ENCODE measurements at places on chromosomes 16 and 17. TPM values are rescaled to one million over a fixed set of nuclear protein-coding genes. Genes with fewer than 3 reads are reported as not detected.

The ARMC7 gene
- total RNA-seq, result 3.3 TPM

DNA sequence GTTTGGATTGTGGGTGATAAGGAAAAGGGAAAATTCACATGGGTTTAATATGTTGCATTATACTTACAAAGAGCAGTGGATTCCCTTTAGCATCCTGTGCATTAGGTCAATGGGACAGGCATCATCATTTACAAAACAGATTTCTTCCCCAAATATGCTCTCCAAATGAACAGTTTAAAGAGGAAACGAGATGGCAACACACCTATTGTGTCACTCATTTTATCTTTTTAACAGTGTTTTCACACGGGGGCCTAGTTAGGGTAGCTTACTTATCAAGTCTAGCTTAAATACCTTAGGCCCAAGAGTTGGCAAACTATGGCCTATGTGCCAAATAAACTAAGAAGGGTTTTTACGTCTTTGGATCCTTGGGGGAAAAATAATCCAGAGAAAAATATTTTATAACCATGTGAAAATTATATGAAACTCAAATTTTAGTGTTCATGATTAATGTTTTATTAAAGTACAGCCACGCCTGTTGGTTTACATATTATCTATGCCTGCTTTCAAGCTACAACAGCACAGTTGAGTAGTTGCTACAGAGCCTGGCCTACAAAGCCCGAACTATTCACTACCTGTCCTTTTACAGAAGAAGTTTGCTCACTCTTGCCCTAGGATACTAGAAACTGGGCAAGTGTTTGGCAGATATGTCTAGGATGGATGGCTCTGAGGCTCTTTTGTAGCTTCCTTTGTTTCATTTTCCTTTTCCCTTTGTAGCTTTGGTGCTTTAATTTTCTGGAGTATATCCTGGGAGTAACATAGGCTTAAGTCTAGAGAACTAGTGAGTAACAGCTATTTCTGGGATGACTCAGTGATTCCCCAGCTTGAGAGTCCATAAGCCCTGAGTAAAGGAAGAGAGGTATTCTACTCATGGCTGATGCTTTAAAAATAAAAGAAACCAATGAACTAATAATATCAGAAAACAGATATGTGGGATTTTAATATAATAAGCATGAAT, 12.4 kb downstream of the NUP93 start:
- no peak for DNase-seq

- no peak for DNase-seq
Measured at GRCh38 chr16:75059411-75059810, 57.2 kb downstream of the LDHD start.

DNA sequence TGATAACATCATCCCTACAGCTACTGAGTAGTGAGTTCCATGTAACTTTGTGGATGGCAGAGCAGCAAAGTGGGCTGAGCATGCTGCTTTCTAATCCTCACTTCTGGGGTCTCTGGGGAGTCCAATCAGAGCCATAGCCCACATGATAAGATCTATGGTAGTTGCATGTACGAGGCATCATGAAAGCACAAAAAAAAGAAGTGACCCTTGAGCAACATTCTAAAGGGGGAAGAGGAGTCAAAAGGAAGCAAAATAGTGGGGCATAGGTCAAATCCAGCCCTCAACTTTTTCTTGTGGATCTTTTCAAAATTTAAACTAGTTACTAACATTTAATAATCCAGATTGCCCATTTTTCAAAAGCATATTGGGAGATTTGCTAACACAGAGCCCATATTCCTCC, 208.5 kb upstream of the TOX3 start:
- DNase-seq, result no peak
